Epithelial cell of proximal tubule (primary cell): ENCODE measurements at places on chromosomes 6 and 20. TPM values are rescaled to one million over a fixed set of nuclear protein-coding genes. Genes with fewer than 3 reads are reported as not detected.

- no peak for DNase-seq
Observed at GRCh38 chr6:157885211-157885788, 62.3 kb downstream of the SNX9 start.

DNA sequence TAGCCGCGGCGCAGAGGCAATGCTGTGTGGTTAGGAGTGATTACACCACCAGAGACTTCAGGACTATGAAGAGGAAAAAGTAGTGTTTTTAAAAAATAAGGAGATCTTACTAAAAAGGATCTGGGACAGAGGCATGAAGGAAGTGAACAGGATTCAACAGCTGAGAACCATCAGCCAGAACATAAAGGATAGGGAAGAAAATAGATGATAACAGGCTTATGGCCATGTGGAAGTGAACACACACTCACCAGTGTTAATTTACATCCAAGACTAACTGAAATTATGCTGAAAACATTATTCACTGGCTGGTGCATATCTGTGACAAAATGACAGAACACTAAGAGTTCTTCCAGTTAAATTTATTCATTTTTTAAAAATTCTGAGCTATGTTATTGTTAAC, 47.5 kb upstream of the BCLAF1 start:
- DNase-seq = no peak

- no peak for DNase-seq
Observed at GRCh38 chr20:57505979-57506378, 19.0 kb downstream of the CTCFL start.

- no peak for DNase-seq
Observed at GRCh38 chr6:37207903-37208456, 38.0 kb downstream of the PIM1 start.

The RBM24 gene
- total RNA-seq = 3.2 and 5.4 TPM in 2 replicates

GRCh38 chr6:77466055-77466450, 2.8 kb upstream of the HTR1B start:
- peak; percentile 22 for DNase-seq

GRCh38 chr6:75997696-75998095, 74.8 kb downstream of the IMPG1 start:
- DNase-seq = no peak

The VGLL2 gene
- total RNA-seq = not detected in 2 replicates

GRCh38 chr20:10857352-10858070, 183.7 kb upstream of the JAG1 start:
- peak; percentile 99 for DNase-seq

DNA sequence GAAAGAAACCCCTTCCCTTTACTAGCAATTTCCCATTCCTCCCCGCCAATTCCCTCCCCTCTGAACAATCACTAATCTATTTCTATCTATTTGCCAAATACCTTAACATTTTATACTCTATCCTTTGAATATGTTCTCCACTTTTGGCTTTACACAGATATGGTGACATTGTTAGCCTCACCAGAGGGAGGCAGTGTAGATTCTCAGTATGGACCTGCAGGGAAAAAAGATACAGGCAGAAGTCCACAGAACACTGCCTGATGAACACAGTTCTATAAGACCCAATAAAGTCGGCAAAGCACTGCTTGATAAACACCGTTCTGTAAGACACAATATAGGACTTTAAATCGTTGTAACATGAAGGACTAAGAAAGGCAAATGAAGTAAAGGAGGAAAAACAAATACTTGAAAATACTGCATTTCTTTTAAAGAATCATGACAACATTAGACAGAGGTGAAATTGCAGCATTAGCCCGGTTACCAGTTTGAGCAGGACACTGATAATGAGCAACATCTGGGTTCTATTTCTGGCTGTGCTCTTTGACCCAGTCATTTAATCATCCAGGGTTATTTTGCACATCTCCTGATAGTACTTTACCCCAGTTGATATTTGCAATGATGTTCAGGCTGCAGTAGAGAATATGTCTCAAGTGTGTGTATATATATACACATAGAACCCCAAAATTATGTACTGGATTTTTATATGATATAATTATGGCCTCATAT, 296.8 kb downstream of the UTRN start:
- no peak for DNase-seq

GRCh38 chr20:22825076-22825475, 210.0 kb upstream of the SSTR4 start:
- no peak for DNase-seq

The AVP gene
- total RNA-seq = not detected in 2 replicates

GRCh38 chr6:115487331-115487730, 573.4 kb downstream of the FRK start:
- no peak for DNase-seq

DNA sequence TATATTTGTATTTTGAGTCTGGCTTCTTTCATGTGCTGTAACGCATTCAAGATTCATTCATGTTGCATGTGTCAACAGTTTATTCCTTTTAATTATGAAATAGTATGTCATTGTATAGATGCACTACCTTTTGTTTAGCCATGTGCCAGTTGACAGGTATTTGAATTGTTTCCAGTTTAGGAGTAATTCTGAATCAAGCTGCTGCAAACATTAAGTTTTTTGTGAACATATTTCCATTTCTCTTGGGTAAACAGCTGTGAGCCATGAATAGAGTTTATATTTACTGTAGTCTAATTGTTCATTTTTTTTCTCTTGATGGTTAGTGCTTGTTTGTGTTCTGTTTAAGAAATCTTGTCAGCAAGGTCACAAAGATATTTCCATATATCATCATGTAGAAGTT, 142.4 kb upstream of the RIPOR2 start:
- no peak for DNase-seq

GRCh38 chr20:47320990-47321805, 35.3 kb downstream of the ZMYND8 start:
- no peak for DNase-seq

The DPPA5 gene
- total RNA-seq = not detected in 2 replicates

- no peak for DNase-seq
Observed at GRCh38 chr6:109455437-109456110, at the start of gene MICAL1. MICAL1 (minus strand) TSS chr6:109455772; CDS start chr6:109454196, 1,576 bp downstream.

DNA sequence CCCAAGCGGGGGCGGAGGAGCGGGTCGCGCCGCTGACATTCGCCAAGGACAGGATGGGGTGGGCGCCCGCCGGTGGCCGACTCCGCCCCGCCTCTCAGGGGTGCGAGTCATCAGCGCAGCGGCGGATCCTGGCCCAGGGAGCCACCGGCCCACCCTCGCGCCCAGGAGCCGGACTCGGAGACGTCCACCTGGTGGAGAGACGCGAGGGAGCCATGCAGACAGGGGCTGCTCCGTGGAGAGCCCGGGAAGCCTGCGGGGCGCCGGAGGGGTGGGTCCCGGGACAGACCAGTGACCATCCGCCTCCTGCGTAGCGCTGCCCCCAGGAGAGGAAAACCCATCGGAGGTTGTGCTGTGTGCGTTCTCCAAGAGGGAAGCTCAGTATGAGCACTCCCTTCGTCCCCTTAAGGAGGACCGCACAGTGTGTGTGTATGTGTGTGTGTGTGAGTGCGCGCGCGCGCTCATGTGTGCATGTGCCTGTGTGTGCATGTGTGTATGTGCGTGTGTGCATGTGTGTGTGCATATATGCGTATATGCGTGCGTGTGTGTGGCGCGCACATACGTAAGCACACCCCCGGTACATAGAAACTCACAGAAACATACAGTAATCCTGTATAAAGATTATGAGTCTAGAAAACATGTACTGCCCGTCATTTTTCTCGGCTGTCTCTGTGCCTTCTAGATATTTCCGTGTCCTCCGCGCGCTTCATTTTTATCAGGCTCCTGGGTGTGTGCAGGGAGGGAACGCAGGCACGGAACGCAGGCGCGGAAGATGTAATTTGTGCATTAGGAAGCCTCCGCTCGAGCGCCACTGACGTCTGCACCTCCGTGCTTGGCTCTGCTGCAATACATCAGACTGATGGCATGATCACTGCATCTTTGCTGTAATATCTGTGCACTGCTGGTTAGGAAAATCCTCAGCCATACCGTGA, 158.9 kb downstream of the TBXT start:
- DNase-seq = no peak

DNA sequence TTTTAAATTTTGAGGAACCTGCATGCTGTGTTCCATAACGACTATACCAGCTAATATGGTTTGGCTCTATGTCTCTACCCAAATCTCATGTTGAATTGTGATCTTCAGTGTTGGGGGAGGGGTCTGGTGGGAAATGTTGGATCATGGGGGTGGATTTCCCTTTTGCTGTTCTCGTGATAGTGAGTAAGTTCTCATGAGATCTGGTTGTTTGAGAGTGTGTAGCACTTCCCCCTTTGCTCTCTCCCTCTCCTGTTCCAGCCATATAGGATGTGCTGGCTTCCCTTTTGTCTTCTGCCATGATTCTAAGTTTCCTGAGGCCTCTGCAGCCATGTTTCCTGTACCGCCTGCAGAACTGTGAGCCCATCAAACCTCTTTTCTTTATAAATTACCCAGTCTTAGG, 61.8 kb upstream of the NEDD9 start:
- no peak for DNase-seq

The SLC4A11 gene
- 3.6 and 5.1 TPM in 2 replicates for total RNA-seq

GRCh38 chr6:158058171-158058651, 76.5 kb downstream of the SYNJ2 start:
- DNase-seq = no peak

GRCh38 chr6:118791499-118791898, 102.5 kb upstream of the ASF1A start:
- DNase-seq = no peak

The RSPH9 gene
- total RNA-seq = 0.14 TPM in 1 of 2 replicates, not detected in the other
